ENCODE measurements at places on chromosomes 6 and 20.

- no peak for DNase-seq
Measured at GRCh38 chr20:44407402-44408184, 52.1 kb downstream of the HNF4A start.

DNA sequence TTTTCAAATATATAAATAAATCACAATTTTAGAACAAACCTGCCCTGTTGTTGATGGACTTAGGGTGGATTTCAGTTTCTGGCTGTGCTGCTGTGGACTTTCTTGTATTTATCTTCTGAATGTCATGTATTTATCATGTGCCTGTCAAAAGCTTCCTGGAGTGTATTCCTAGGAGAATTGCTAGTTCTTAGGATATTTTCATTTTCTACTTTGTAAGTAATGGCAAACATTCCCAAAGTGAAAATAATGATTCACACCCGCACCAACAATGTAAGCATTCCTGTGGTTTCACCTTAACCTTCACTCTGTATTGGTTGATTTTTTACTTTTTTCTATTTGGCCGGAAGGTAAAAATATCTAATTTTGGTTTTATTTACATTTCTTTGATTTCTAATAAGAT lies 387.8 kb downstream of the SMOC2 start:
- DNase-seq = no peak

GRCh38 chr6:3797231-3798054 lies 45.9 kb upstream of the PXDC1 start:
- no peak for DNase-seq

DNA sequence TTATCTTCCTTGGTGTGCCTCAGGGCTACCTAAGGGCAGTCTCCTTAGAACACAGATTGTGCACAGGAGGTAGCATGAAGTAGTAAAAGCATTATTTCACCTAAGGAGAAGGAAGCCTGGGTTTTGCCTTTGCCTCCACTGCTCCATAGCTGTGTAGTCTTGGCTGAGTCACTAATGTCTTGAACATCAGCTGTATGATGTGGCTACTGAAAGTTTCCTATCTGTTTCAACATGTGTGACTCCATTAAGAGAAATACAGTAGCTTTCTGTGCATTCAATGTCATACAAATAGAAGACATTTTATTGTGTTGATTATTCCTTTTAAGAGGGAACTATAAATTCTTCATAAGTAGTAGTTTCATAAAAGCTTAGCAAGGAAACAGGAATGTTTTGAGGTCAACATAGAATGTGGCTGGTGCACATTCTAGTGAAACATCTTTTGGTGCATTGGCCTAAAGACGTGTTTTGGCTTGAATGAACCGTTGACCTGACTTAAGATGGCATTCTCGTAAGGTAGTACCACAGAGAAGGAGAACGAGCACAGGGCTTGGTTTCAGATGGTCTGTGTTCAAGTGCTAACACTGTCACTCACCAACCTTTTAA lies 70.6 kb downstream of the CTNNBL1 start:
- DNase-seq = no peak

GRCh38 chr6:14130435-14131075 lies 13.0 kb downstream of the CD83 start:
- no peak for DNase-seq

GRCh38 chr6:33622456-33623431 lies 1.6 kb downstream of the ITPR3 start:
- DNase-seq = no peak

DNA sequence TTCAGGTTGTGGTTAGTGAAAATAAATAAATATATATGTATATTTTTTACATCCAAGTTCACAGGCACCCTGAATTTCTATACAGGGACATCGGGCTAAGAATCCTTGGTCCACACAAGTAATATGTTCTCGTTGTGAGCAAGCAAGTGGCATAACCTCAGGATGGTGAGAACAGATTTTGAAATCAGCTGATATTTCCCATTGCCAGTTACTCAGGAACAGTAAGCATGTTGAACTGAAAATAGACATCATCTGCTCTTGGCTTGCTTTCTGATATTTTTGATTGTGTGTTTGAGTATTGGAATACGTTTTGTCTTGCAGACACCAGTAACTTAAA lies 87.7 kb downstream of the TRMT6 start:
- no peak for DNase-seq

- DNase-seq = no peak
Measured at GRCh38 chr6:112296122-112296521, 41.8 kb upstream of the LAMA4 start.

DNA sequence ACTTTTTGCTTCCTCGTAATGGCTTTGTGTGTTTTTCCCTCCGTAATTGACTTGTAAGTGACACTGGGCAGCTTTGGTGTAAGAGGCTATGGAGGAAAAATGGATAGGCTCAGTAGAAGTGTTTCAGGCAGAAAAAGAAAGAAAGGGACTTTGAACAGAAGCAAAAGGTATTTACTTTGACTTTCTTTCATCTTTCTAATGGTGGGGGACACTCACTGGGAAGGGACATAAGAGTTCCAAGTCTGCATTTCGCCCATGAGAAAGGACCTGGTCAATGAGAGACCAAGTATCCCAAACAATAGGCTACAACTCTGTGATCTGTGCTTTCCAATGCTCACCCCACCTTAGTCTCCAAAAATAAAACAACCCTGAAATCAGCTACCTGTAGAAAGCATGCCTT lies 41.6 kb downstream of the NOX3 start:
- no peak for DNase-seq

GRCh38 chr6:43325876-43326275 lies 17.2 kb upstream of the CRIP3 start:
- no peak for DNase-seq

DNA sequence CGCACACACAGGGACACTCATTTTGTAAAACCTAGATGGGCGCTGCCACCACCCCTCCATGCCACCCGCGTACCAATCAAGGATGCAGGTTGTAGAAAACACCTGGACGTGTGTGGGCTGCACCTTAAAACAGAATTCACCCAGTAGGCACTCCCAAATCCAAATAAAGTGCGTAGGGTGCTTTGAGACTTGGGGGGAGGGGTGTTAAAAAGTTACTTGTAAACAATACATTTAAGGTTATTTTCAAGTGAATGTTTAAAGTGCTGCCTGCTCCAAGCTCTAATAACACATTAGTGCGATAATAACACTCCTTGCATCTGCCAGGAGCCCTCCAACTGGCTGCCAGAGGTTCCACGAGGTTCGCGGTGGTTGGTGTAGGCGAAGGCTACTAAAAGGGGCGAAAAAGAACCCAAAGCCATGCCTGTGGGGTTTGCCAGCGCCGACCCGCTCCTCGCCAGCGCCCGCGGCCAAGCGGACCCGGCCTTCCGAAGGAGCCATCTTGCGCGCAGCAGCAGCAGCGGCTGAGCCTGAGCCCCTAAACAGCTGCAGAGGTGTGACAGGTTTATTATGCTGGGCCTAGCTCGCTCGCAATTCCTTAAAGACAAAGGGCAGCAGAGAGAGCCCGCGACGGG lies 11.5 kb downstream of the FOXC1 start:
- no peak for DNase-seq

- DNase-seq = peak; percentile 61
Measured at GRCh38 chr6:117555882-117556498, 46.3 kb downstream of the GOPC start.

- no peak for DNase-seq
Measured at GRCh38 chr20:25301357-25301920, 53.6 kb downstream of the PYGB start.

DNA sequence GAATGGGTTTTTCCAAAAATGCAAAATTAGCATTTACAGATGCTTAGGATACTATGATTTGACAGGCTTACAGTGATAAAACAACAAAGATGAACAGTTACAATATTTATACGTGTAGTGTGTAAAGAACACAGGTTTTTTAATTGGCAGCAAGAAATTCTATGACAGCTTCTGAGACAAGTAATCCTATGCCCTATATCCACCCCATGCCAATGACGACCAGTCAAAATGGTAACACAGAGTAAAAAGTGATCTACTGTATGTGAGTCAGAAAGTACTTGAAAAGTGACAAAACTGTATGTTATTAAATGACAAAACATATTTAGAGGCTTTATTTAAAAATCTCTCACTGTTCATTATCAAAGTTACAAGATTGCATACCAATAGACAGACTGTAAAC lies 99.5 kb downstream of the PRDM1 start:
- no peak for DNase-seq
